ENCODE measurements at places on chromosomes 3 and 15.
A peak's percentile ranks its signal among the peaks of the same experiment; 100 is the strongest.

DNA sequence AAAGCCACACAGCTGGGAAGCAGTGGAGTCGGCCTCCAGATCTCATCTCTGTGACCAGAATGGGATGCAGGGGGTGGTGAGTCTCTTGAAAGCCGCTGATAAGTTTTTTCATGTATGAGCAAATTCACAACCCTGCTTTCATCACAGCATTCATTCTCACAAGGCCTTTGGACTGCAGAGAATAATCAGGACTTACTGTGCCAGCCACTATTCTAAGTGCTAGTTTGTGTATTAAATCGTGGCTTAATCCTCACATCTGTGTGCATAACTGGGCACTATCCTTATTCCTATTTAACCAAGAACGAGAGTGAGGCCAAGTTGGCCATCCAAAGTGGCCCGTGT lies 64.2 kb upstream of the POLG start:
- no peak for DNase-seq

DNA sequence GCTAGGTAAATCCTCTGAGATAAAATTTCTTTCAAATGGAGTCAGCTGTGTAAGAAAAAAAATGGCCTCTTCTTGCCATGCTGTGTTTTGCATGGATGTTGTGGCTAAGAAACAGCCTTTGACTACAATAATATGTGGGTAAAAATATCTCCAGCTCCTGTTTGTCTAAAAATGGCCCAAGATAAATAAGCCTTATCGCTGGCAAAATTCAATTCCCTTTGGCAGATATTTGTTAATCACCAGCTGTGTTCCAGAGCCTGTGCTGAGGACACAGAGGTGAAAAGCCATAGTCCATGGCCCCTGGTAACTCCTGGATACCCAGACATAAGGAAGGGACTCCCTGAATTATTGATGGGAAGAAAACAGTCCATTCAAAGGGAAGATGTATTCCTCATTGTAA lies 15.3 kb upstream of the RAMAC start:
- no peak for DNase-seq

GRCh38 chr3:157876556-157876955 lies 229.7 kb downstream of the SHOX2 start:
- peak; percentile 23 for DNase-seq

DNA sequence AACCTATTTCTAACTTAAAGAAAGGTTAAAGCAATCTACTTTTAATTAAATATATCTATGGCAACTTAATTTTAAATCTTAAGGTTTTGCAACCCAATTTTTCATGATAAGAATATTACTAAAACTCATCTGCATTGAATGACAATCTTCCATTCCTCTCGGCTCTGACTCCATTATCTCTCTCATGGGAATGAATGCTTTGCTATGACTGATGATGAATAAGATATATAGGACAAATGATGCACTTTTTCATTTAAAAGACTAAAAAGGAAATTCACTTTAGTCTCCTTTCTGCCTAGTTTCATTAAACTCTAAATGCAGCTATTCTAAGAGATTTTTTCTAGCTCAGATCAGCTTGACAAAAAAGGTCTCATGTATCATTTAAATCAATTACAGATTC lies 68.7 kb downstream of the GBE1 start:
- no peak for DNase-seq

- DNase-seq, result peak; percentile 32
Measured at GRCh38 chr3:43411429-43411828, 125.1 kb downstream of the SNRK start.

DNA sequence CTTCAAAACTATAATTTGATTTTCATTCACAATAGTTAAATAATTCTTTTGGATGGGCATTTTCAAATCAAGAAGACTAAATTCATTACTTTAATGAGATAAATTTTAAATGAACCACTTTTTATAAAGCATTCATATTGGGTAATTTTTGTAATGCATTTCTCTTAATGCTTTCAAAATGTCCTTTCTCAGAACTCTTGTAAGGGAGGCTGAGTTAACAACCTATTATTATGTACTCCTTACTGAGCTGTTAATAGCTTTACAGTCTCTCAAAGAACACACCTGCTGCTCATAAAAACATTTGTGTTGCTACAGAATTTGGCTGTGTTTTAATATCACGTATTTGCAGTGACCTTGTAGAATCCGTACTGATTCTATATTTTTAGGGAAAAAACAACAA lies 334.0 kb upstream of the ARL6 start:
- no peak for DNase-seq

DNA sequence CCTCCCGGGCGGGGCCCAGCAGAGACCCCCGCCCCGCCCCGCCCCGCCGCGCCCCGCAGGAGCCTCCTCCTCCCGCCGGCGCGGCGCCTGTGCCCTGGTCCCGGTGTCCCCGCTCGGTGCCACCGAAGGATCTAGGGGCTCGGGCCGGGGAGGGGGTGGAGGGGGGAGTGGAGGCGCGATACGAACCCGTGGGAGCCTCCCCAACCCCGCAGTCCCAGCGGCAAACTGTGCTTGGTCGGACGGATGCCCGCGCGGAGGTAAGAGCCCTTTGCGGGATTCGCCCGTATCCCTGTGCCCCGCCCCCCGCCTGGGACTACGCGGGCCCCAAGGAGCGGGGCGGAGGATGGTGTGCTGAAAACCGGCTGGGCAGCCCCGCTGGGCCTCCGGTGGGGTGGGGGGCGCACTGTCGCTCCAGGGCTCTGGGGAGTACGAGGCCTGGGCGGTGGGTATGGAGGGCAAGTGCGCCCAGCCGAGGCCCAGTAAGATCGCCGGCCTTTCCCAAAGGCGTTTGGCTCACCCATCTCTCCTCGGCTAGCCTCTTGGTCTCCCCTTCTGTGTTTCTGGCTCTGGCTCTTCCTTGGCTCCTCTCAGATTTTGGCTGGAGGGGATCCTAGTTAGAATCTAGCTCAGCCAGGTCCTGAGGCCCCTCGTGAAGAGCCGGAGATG lies 65.6 kb upstream of the POLG start:
- DNase-seq, result peak; percentile 17

DNA sequence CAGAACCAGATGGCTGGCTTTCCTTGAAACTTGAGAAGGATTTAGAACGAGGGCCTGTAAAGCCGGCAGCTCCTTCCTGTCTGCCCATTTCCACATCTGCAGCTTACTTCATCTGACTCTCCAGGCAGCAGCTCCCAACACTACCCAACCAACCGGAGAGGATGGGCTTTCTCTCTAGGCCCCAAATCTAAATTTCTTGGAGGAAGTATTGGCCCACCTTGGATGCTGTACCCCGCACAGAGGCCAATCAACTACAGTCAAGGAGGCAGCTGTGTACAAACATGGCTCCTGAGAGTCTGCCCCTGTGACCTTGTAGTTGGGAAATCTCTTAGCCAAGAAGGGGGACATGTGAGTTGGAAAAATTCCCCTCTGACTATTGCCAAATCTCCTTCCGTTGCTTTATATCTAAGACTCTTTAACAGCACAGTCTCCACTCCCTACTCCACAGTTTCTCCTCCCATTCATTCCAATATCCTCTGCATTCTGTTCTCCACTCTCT lies 8.0 kb upstream of the ACAP2 start:
- peak; percentile 57 for DNase-seq

DNA sequence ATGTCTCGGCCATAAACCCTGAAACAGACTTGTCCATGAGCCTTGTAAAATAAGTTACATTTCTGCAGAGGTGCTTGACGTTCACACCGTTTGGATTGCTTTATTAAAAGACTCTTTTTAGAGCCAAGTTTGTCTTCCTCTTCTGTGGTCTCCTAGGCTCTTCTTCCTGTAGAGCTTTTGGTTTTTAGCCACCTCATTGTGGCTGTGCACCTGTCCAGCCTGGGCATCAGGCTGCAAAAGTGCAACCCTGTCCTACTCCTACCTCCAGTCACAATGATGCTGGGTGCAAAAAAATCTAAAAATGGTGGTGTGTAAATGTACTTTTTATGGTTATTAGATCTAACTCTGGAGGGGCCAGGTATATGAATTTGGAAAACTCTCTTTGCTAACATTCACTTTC lies 2.8 kb upstream of the RIOX2 start:
- DNase-seq, result no peak

DNA sequence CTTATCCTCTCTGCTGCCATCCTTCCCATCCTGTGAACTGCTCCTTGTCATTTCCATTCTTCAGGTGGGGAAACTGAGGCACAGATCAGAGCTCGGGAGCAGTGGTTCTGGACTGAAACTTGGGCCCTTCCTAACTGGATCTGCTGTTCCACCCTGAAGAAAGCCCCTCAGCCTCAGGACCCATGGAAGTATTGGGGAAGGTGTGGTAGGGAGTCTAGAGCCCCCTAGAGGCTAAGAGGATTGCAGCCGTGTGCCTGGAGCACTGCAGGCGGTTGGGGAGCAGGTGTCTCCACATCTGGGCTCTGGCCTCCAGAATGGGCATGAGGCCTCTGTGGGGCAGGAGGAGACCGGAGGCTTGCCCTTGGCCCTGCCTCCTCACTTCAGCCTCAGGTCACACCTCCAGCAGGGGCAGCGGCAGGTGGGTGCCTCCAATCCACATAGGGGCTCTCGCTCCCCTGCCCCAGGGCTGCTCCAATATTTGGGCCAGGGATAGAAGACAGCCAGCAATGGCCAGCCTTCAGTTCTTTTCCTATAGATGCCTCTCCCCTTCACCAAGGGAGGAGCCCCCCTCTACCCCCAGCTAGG lies 28.1 kb downstream of the DNAJB8 start:
- no peak for DNase-seq

GRCh38 chr3:57855281-57855680 lies 99.2 kb downstream of the SLMAP start:
- no peak for DNase-seq

- no peak for DNase-seq
Measured at GRCh38 chr3:28399206-28399605, 50.6 kb upstream of the AZI2 start.

- no peak for DNase-seq
Measured at GRCh38 chr3:21237638-21238037, 513.4 kb downstream of the ZNF385D start.

GRCh38 chr3:103926936-103927335 lies 1439.8 kb upstream of the ALCAM start:
- DNase-seq, result no peak

DNA sequence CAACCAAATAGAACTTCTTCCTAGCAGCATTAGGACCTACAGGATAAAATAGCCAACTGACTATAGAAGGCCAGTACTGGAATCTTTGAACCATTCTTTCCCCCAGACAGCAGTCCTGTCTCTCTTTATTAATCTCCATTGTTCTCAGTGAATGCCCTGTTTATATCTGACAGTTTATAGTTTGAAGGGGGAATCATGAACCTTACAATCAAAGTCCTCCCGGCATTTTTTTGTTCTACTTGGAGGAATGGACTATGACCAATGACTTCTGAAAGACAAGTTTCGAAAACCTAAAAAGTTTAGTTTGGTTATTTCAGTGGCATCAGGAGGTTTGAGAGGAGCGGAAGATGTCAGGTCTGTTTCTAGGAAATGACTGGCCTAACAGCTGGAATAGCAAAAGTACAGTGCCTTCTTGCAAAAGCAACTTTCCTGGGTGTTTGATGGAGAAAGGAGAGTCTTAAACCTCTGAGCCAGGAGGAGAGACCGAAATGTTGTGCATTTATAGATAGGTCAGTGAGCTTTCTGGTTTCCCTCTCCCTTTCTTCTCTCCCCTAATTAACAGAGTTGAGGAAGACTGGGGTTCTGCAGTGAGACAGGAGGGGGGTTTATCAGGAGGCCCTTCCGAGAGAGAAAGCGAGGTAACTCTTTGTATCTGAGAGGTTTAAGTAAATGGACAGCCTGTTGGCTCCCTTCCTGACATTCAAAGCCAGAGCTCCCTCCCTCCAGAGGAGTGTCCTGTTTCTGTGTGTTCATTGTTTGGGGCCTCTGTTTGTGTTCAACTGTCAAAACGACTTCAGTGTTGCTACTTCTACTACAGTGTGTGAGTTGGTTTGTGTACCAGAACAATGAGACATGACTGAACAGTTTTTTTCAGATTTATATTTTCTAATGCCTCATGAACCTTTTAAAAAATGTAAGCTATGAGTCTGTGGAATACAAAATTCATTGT lies 383.0 kb upstream of the RARB start:
- DNase-seq, result peak; percentile 80

- no peak for DNase-seq
Measured at GRCh38 chr15:78242128-78242527, 7.8 kb upstream of the ACSBG1 start.

GRCh38 chr3:100081311-100081710 lies 33.0 kb downstream of the FILIP1L start:
- no peak for DNase-seq

DNA sequence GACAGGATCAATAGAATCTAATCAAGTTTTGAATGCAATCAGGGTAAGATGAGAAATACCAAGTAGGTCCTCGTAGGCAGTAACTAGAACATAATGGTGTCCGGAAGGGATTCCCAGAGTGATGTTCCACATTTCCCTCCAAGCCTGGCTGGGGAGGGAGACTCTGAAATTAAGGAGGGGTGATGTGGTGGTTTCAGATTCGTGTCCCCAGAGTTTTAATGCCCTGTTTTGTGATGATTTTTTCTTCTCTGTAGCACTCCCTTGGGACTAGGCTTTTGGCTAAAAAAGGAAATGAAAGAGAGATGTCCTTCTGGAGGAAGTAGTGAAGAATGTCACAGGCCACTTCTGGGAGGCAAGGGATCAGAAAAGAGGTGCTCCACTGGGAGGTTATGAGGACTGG lies 108.3 kb upstream of the CACNA2D3 start:
- DNase-seq, result peak; percentile 50

DNA sequence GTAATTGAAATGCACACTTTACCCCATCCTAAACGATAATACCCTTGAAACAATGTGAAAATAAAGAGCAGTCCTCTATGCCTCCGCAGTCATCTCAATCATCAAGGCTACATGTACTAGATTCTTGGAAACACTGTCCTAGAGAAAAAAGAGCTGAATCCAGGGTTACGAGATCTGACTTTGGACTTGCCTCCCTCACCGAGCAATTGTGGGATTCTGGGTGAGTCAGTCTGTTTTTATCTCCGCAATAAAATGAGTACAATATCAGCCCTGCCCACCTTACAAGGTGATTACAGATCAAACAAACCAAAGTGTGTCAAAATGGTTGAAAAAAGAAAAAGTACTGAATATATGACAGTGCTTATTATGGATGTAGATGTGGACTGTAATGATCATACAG lies 152.3 kb upstream of the SNTN start:
- no peak for DNase-seq

- no peak for DNase-seq
Measured at GRCh38 chr15:51104512-51104911, 9.8 kb upstream of the TNFAIP8L3 start.

Data from muscle of leg (tissue), 16 donors.